Stimulated activated CD8-positive, alpha-beta memory T cell treated with anti-CD3 and anti-CD28 coated beads, Interleukin-7, amount 100 ng/mL, for 48 hours (primary cell): ENCODE measurements at places on chromosomes 2 and 18.

GRCh38 chr2:7803515-7803914 lies 878.3 kb upstream of the ID2 start:
- DNase-seq, result no peak

DNA sequence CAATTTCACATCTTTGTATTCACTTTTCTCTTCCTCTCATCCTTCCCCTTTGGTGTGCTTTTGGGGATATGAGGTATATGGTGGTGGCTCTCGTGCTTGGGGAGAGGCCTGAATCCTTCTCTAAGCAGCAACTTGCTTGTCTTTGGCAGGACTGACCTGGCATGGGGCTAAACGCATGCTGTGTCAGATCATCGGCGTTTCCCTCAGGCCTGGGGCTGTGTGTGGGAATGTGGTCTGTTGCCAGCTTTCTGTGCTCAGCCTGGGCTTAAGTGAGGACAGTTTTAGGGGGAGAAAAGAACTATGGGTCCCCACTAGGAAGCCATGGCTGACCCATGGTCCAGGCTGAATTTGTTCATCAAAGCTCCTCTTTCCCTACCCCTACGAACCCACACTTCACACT lies 60.7 kb downstream of the TET3 start:
- no peak for DNase-seq

- DNase-seq, result no peak
Measured at GRCh38 chr2:196954001-196954400, 27.5 kb upstream of the PGAP1 start.

GRCh38 chr2:126699716-126700581 lies 44.0 kb downstream of the GYPC start:
- DNase-seq, result no peak

DNA sequence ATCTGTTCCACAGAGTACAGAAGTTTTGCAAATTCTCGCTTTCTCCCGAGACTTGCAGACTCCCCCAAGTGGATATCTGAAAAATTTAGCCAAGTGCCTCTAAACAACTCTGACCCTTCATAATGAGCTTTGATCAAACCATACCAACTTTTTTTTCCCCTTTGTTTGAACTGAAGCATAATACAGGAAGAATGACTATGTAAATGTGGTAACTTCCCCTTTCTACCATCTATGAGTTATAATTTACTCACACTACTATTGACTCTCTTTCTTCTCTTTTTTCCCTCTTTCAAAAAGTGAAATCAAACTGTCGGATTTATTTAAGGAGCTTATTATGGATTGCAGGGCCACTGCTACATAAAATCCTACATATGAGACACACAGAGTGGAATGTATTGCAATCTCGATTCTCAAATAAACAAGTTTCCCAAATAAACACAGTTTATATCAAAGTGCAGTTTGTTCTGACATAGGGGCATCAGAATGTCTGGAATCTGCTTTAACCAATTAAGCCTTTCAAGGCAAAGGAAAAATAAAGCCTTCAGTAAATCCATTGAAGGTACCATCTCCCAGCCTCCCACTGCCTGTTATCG lies 1.4 kb upstream of the ZNF804A start:
- no peak for DNase-seq

GRCh38 chr2:217742276-217742675 lies 260.5 kb downstream of the TNS1 start:
- no peak for DNase-seq

- DNase-seq, result no peak
Measured at GRCh38 chr2:188786368-188786841, 187.8 kb upstream of the COL3A1 start.

GRCh38 chr2:170248574-170249393 lies 70.8 kb downstream of the MYO3B start:
- no peak for DNase-seq
